ENCODE measurements at places on chromosomes 5 and 9.
A peak's percentile ranks its signal among the peaks of the same experiment; 100 is the strongest.

DNA sequence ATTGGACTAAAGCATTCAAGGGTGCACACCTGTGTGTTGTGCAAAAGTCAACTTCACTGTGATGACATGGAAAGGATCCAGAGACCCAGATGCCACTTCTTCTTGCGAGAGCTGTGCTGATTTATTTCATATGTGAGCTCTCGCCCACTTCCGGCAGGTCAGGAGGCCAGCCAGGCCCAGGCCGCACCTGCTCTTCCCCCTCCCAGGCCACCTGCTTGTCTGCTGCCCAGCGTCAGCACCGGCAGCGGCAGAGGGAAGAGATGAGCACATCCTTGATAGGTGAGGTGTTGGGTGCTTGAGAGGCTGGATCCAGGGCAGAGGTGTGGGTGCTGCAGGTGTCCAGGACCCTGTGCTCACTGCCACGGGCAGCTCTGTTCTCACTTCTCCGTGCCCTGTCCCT, 242.9 kb downstream of the FANCC start:
- DNase-seq = peak; percentile 57

DNA sequence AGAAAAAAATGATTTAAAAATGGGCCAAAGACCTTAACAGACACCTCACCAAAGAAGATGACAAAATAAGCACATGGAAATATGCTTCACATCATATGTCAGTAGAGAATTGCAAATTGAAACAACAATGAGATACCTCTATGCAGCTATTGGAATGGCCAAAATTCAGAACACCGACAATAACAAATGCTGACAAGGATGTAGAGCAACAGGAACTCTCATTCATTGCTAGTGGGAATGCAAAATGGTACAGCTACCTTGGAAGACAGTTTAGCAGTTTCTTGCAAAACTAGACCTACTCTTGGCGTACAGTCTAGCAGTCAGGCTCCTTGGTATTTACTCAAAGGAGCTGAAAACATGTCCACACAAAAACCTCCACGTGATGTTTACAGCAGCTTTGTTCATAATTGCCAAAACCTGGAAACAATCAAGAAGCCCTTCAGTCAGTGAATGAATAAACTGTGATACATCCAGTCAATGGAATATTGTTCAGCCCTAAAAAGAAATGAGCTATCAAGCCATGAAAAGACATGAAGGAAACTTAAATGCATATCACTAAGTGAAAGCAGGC, 10.5 kb upstream of the MVB12B start:
- DNase-seq = no peak

GRCh38 chr5:170338933-170339779, 41.6 kb upstream of the LCP2 start:
- peak; percentile 12 for DNase-seq

- DNase-seq = no peak
Observed at GRCh38 chr5:127645300-127645726, 3.6 kb upstream of the CTXN3 start.

DNA sequence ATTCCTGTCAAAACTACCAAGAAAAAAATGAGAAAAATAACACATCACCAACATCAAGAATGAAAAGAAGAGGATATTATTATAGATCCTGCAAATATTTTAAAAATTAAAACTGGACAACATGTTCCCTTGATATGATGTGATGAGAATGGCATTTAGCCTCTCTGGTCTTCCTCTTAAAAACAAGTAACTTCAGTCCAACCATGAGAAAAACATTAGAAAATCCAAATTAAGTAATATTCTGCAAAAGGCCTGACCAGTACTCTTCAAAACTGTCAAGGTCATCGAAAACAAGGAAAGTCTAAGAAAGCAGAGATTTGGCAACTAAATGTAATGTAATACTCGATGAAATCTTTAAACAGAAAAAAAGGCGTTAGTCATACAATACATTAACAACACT, 167.1 kb upstream of the SNX2 start:
- no peak for DNase-seq
